Glutamatergic neuron (in vitro differentiated cells): ENCODE measurements at places on chromosomes 5 and 9. TPM values are rescaled to one million over a fixed set of nuclear protein-coding genes. Genes with fewer than 3 reads are reported as not detected.
A peak's percentile ranks its signal among the peaks of the same experiment; 100 is the strongest.

DNA sequence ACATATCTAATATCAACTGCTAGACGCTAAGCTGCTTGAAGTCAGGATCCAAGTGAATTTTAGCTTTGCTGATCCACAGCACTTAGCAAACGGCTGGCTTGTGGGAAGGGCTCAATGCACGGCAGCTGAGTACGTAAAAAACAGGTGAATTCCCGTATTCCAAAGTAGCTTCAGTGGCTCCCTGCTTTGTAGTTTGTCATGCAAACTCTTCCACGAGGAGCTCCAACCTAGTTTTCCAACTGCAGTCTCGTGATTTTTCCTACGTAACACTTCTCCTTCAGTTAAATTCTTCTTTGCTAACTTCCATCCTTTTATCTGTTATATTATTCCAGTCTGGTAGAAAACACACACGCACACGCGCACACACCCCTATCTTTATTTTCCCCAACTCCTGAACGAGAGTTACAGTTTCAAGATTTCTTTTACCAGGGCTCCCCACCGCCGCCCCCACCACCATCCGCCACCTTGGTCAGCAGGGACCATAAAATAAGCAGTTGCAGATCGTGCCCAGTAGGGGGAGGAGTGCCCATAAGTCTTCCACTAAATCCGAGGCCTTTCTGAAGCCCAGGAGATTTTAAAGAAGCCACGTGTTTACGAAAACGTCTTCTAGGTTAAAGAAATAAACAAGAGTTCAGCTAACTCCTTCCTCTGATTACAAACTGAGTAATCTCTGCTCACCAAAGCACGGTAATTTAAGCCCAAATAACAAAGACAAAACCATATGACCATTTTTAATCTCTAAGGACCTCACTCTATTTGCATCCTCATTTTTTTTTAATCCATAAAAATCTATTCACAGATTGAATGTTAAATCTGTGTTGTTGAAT is 34.8 kb upstream of the TRIO start:
- peak; percentile 46 for DNase-seq
- peak overlapping the region; percentile 9 for H3K4me3 ChIP-seq
- H3K4me1 ChIP-seq, result peaks cover 3% of the 10 kb centered on the region

GRCh38 chr5:172224996-172225395 is 31.0 kb downstream of the EFCAB9 start:
- H3K36me3 ChIP-seq, result no peaks in the 10 kb centered on the region
- peaks cover 1% of the 10 kb centered on the region for H3K27me3 ChIP-seq
- H3K4me3 ChIP-seq, result peak overlapping the region; percentile 43

DNA sequence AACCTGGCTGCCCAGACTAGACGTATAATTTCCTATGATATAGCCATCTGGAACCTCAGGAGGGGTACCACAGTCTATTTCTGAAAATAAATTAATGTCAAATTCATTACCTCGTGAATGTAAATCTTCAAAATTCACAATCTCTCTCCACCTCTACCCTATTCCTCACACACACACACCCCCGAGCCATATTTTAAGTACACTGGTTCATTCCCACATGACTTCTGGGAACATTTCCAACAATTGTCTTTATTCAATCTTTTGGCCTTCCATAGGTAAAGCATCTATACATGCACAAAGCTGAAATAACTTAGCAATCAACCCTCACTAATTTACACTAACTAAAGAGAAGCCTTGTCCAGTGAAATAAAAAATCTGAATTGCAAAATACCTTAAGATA is 32.7 kb downstream of the SUSD1 start:
- no peaks in the 10 kb centered on the region for H3K36me3 ChIP-seq
- H3K4me3 ChIP-seq, result no peak overlapping the region
- H3K27me3 ChIP-seq, result no peaks in the 10 kb centered on the region

DNA sequence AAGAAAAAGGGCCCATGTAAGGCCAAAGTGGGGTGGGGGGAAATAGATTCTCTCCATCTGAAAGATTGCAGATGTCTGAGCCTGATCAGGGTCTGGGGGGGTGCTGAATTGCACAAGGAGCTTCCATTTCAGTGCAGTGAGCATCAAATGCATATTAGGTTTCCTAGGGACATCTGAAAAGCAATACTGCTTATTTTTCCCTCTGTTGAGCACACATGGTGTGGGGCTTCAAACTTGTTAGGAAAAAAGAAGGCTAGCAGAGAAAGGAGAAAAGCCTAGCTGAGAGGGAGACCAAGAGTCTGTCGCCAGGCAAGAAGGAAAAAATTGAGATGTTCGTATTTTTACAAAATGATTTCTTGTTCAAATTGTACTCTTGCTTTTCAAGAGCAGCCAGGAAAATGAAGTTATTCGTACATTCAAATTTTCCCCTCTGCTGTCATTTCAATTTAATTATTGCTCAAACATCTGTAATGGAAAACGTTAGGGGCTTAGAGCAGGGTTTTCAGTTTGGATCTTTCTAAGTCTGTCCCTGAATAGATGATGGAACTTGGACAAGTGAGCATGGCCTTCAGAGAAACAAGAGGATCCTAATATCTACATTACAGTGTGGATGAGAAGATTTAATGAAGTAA is 191.9 kb upstream of the GAS1 start:
- H3K27me3 ChIP-seq, result no peaks in the 10 kb centered on the region
- no peak overlapping the region for H3K4me3 ChIP-seq
- peaks cover 13% of the 10 kb centered on the region for H3K4me1 ChIP-seq
- H3K36me3 ChIP-seq, result no peaks in the 10 kb centered on the region
- no peak overlapping the region for H3K27ac ChIP-seq

DNA sequence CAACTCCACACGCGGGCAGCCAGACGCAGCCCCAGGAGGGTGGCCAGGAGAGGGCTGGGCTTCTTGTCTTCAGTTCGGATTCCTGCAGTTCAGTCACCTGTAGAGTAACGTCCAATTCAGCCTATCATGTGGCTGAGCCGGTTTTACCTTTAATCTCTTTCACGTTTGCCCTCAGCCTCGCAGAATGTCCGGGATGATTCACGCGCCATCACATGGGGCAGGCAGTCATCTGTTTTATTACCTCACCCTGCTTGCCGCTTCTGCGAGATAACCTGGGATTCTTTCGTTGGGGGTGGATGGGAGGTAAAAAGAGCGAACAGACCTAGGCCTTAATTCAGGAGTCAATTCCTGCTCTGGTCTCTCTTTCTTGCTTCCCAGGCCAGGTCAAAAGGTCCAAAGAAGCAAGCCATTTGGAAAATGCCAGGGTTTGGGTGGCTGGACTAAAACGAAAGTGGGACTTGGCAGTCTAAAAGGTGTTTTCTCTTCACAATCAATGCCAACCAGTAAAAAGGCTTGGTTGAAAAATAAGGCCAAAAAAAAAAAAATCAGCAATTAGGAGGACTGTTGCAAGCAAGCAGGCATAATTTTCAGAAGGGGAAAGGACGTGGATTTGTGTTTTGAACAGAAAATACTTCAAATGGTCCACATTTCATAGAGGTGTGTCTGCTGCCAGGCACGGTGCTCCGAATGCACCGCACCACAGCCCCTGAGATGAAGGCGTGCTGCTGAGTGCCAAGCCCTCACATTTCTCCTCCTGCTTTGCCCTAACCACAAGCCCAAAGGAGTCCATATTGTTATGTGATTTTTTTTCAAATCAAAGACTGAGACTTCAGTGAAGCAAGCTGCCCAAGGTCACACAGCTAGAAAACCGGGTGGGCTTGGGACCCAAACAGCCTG is 2.8 kb upstream of the WWC1 start:
- DNase-seq, result no peak
- H3K4me3 ChIP-seq, result no peak overlapping the region
- peaks cover 17% of the 10 kb centered on the region for H3K36me3 ChIP-seq
- H3K4me1 ChIP-seq, result peaks cover 2% of the 10 kb centered on the region
- H3K27ac ChIP-seq, result no peak overlapping the region

The UBE2QL1 gene
- total RNA-seq, result 4.5 TPM

The ECM2 gene
- total RNA-seq, result 0.20 TPM

GRCh38 chr9:136703276-136703860 is 9.0 kb upstream of the DIPK1B start:
- H3K36me3 ChIP-seq, result no peaks in the 10 kb centered on the region
- DNase-seq, result no peak
- H3K27me3 ChIP-seq, result peaks cover 3% of the 10 kb centered on the region
- H3K4me1 ChIP-seq, result peaks cover 6% of the 10 kb centered on the region
- peak overlapping the region; percentile 75 for H3K27ac ChIP-seq
- no peak overlapping the region for H3K4me3 ChIP-seq

DNA sequence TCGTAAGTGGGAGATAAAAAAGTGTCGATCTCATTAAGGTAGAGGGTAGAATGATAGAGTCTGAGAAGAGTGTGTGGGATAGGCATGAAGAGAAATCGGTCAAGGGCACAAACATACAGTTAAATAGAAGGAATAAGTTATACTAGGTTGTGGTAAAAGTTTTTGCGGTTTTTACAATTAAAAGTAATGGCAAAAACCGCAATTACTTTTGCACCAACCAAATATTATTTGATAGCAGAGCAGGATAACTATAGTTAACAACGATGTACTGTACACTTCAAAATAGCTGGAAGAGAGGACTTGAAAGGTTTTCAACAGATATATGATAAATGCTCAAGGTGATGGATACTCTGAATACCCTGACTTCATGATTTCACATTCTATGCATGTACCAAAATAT is 135.8 kb upstream of the CDH12 start:
- no peak overlapping the region for H3K4me3 ChIP-seq
- DNase-seq, result no peak
- peaks cover 5% of the 10 kb centered on the region for H3K36me3 ChIP-seq
- H3K4me1 ChIP-seq, result no peaks in the 10 kb centered on the region
- H3K27ac ChIP-seq, result no peak overlapping the region

DNA sequence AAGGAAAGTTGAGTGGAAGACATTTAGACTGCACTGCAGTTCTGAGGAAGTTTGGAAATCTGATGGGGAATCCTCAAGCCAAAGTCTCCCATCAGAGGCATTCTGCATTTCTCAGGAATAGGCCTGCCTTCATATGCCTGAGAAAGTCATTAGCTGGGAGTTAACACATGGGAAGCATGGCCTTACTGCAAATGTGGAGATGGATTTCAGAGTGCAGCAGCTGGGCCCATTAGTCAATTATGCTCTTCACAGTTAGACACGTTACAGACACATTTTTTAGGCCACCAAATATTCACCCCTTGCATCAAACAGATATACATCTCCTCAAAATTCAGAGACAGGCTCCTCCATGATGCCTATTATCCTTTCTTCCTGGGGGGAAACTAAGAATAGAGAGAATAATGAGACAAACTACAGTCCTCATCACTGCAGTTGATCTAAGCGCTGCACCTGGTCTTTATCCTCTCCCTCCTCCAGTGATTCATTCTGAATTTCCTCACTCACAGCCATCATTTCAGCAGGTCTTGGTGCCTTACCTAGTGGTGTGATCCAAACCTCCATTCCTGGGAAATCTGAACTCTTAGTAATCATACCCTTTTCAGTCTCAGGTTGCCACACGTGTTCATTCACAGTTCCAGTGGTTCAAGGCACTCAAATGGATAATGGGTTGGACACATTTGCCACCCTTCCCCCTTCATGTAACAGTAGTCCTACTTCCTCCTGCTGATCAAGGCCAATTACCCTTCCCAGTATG is 47.9 kb upstream of the PPP2CA start:
- H3K36me3 ChIP-seq, result peaks cover 5% of the 10 kb centered on the region
- DNase-seq, result no peak
- H3K4me1 ChIP-seq, result peaks cover 17% of the 10 kb centered on the region
- peak overlapping the region; percentile 61 for H3K4me3 ChIP-seq

The ACTBL2 gene
- total RNA-seq, result not detected

DNA sequence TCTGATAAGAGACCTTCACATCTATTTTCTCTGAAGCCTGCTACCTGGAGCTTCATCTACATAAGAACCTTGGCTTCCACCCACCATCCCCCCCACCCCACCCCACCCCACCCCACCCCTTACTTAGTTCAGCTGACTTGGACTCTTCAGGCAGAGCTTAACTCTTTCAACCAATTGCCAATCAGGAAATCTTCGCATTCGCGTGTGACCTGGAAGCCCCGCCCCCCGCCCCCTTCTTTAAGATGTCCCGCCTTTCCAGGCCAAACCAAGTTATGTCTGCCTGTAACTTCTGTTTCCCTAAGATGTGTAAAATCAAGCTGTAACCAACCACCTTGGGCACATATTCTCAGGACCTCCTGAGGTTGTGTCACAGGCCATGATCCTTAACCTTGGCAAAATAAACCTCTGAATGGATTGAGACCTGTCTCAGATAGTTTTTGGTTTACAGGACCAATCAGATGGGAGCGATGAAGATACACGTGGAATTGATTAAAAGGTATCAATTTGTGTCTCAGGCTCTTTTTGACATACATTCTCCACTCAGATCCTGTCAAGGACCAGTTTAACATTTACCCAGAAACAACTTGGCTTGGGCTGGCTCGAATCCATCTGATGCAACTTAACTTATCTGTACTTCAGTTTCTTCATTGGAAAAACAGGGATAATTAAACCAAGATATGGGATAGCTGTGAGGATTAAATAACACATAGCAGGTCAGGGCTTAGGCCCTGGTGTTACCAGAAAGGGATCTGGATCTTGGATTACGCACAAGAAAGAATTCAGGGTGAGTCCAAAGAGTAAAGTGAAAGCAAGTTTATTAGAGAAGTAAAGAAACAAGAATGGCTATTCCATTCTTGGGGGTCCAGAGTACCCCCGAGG is 43.6 kb downstream of the GALNT12 start:
- H3K4me3 ChIP-seq, result no peak overlapping the region
- H3K27ac ChIP-seq, result no peak overlapping the region
- no peak for DNase-seq
- no peaks in the 10 kb centered on the region for H3K4me1 ChIP-seq
- H3K36me3 ChIP-seq, result peaks cover 10% of the 10 kb centered on the region

DNA sequence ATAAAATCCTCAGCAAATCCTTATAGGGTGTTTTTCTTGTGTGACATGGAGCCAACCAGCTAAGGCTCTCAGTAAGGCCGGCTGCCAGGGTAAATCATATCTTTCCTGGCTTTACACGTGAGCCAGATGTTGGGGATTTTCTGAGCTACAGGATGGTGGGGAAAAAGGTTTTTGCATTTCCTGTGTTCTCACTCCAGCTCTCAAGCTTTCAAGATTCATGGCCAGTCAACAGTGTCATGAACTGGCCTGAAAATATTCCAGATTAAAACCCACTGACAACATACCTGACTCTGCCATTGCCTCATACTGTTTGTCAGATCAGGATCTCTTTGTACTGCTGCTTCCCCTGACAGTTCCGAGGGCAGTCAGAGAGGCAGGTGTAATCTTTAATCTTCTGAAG is 306.9 kb downstream of the GLIS3 start:
- H3K4me1 ChIP-seq, result no peaks in the 10 kb centered on the region
- H3K4me3 ChIP-seq, result no peak overlapping the region
- H3K36me3 ChIP-seq, result peaks cover 13% of the 10 kb centered on the region
- no peaks in the 10 kb centered on the region for H3K27me3 ChIP-seq
- DNase-seq, result no peak
- H3K27ac ChIP-seq, result no peak overlapping the region
